ENCODE measurements at places on chromosomes 2 and 18. TPM values are rescaled to one million over a fixed set of nuclear protein-coding genes. Genes with fewer than 3 reads are reported as not detected.

- no peak for DNase-seq
Measured at GRCh38 chr2:237818066-237818473, 19.5 kb downstream of the RBM44 start.

GRCh38 chr18:72613534-72613930 lies 69.4 kb upstream of the CBLN2 start:
- no peak for DNase-seq

- DNase-seq: no peak
Measured at GRCh38 chr2:58541511-58541910, 300.4 kb upstream of the FANCL start.

- no peak for DNase-seq
Measured at GRCh38 chr2:192137451-192137850, 57.3 kb downstream of the TMEFF2 start.

- DNase-seq: no peak
Measured at GRCh38 chr18:22230471-22230945, 61.1 kb downstream of the GATA6 start.

DNA sequence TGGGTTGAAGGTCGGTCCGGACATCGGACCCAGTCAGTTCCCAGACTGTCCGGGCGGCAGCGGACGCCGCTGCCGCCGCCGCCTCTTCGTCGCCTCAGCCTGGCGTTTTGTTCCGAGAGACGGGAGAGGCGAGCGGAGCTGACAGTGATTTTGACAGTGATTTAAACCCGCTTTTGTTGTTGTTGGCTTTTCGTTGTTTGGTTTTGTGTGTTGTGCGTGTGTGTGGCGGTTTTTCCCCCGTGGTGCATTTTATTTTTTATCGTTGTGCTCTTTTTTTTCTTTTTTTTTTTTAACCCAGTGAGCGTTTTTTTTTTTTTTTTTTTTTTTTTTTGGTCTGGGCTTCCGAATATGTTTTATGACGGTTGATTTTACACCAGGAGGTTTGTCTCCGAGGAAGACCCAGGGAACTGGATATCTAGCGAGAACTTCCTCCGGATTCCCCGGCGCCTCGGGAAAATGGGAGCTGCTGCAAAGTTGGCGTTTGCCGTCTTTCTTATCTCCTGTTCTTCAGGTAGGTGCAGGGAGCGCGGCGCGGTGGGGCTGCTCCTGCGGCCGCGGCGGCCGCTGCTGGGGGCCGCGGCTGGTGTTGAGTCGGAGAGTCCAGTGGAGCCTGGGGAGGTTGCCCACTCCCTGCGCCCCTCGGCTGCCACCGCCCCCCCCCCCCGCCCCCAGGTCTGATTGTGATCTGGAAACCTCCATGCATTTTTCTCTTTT lies at the start of gene ACVR2A:
Gene ACVR2A, plus strand, starts transcription at position 333 of the 714 bp plus-strand sequence. Its CDS starts 124 bp downstream, at position 457.
- no peak for DNase-seq

GRCh38 chr2:201904538-201905420 lies 98.4 kb downstream of the CDK15 start:
- DNase-seq: no peak

DNA sequence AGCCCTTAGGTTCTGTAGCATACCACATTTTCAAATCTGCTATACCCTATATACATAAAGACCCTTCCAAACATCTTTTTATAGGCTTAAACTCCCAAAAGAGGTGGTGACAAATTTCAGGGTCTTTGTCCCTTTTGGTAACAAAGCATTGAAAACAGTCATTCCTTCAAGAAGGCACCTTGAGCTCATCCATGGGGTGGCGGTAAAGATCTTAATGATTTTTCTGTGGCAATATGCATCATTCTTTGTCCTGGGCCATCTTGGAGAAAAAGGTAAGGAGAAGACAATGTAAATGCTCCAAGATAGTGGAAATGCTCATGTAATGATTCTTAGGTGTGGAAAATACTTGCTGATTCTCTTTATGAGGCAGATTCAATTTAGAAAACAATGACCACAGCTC lies 890.5 kb downstream of the CNTNAP5 start:
- DNase-seq: no peak

- no peak for DNase-seq
Measured at GRCh38 chr2:147665105-147665504, 179.7 kb upstream of the ACVR2A start.

DNA sequence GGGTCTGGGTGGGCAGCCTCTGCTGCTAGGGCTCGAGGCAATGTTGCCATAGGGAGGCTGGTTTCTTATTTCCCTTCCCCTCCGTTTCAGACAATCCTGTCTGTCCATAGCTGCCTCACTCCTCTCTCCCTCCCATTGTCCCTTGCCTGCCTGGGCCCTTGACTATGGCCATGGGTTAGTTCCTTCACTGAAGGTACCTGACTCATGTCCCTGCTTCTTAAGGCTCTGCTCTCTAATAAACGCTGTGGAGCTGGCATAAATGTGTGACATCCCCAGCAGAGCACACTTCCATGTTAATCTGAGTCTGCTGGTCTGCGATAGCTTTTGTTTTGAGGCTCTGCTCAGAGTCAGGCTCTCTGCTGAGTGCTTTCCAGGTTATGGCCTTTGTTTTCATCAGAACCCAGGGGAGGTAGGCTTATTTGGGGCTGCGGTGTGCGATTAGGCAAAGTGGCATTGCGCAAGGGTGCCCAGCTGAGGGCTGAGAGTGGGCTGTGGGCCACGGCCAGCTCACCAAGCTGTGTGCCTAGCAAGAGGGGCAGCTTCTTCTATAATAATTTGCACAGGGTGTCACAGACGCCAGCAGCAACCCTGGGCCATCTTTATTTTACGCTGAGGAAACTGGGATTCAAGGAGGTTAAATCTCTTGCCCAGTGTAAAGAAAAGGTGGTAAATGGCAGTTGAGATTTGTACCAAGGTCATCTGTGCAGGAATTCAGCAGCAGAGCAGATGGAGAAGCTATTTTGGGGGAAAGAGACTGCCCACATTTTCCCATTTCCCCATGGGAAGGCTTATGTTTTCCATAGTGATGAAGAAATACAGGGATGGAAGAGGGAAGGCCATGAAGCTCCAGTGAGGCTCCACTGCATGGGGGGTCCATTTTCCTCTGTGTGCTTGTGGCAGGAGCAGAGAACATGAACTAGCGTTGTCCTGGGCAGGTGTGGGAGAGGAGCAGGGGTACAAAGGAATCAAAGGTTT lies 25.6 kb downstream of the MRPL33 start:
- DNase-seq: no peak

MTX2 gene
- 59.0 TPM for polyA plus RNA-seq

MOCOS gene
- 0.14 TPM for polyA plus RNA-seq

GEN1 gene
- polyA plus RNA-seq: 10.4 TPM

GPC1 gene
- 97.8 TPM for polyA plus RNA-seq

PHLPP1 gene
- polyA plus RNA-seq: 7.3 TPM

TXNDC2 gene
- polyA plus RNA-seq: 0.05 TPM

BCL2 gene
- 13.1 TPM for polyA plus RNA-seq

CD207 gene
- 0.19 TPM for polyA plus RNA-seq

AKAIN1 gene
- not detected for polyA plus RNA-seq
